HAP-1 (cell line): ENCODE measurements at places on chromosomes 4 and X.
A peak's percentile ranks its signal among the peaks of the same experiment; 100 is the strongest.

DNA sequence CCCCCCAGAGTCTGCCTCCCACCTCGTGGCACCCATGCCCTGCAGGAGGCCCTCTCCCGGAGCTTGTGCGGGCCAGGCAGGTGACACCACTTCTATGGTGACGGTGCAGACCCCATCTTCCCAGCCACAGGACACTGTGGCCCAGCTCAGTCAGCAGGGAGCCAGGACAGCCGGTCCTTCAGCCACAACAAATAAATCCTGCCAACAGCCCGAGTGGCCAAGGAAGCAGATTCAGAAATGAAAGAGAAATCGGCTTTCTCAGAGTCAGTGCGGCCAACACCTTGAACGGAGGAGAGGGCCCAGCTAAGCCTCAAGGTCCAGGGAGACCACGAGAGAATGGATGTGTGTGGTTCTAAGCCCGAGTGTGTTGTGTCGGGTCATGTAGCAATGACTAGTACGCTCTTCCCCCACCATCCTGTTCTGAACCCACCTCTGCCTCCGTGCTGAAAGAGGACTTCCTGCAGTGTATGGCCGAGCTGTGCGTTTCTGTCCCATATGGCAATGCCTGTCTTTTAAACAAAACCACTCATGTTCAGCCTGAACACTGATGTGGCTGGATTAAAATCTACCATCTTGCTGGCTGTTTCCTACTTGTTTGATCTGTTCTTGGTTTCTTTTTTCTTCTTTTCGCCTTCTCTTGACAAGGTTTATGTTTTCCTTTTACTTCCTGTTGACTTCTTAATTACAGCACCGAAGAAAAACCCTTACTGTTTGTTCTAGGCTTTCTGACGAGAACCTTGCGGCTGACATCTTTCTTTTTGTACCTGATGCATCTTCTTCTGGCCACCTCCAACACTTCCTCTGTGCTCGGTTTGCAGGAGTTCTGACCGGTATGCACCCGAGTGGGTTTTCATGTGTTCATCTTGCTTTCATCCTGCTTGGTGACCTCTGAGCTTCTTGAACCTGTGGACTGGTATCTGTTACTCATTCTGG is 53.1 kb downstream of the GAK start:
- DNase-seq: no peak

- no peak for DNase-seq
Measured at GRCh38 chr4:6150046-6150735, 50.2 kb downstream of the JAKMIP1 start.

DNA sequence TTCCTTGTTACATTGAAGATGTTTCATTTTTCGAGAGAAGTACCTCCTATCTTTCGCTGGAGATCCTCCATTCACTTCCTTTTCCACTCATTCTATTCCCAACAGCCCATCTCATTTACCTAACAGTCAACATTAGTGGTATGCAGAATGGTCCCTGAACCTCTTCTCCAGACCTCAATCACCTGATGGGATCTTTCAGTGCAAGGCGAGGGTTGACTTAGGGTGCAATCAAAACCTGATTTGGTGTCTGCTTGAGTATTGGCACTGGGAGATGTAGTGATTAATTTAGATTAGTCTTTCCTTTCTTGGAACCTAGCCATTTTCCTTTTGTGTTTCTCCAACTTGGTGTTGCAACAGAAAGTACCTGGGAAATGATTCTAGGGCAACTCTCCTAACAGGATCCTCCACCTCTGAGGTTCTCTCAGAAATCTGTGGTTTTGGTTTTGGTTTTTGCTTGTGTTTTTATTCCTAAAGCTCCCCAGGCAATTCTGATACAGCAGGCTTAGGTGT is 18.4 kb downstream of the DDX3X start:
- DNase-seq: no peak

DNA sequence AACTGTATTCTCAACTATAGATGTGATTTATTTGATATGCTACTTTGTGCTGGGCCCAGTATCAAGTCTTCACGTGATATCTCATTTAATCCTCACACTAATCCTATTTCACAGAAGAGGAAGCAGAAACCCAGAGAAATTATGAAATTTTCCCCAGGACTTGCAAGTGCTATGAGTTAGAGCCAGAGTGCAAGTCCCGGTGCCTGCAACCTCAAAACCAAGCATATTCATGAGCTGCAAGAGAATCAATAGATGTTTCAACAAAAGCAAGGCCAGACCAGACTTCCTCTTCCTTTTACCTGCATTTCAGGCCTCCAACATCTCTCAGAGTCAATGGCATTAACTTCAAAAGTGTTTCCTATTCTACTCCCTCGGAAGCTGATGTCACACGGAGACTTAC is 92.2 kb upstream of the GATB start:
- DNase-seq: no peak

GRCh38 chr4:5782829-5783476 is 72.0 kb downstream of the EVC start:
- DNase-seq: no peak

DNA sequence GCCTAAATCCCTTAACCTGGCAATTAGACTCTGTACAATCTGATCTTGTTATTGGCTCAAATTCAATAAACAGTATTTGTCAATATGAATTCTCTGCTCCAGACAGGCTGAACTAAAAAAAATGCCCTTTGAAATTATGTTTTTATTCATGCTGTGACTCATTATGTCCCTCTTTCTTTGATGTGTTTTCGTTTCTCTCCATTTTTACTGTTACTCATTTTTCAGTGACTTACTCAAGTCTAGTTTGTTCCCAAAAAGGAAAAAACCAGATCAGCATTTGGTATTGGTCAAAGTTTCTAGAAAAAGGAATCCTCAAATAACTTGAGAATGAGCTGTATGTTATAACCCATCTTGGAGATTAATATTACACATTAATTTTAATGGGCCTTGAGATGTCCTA is 40.4 kb downstream of the UNC5C start:
- DNase-seq: no peak

DNA sequence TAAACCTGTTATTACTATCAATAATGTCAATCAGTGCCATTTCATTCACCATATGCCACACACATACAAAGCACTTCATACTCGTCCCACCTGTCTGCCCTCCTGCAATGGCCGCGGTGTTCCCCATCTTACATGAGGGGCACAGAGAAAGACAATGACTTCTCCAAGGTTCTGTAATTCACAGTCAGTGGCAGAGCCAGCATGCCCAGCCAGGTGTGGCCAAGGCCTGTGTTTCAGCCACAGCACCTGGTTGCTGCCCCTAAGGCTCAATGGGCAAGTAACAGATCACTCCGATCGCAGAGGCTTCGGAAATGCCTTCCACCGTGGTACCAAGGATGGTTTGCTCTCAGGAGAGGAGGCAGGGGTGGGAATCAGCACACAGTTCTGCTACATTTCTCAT is 10.9 kb downstream of the AFAP1 start:
- DNase-seq: no peak

DNA sequence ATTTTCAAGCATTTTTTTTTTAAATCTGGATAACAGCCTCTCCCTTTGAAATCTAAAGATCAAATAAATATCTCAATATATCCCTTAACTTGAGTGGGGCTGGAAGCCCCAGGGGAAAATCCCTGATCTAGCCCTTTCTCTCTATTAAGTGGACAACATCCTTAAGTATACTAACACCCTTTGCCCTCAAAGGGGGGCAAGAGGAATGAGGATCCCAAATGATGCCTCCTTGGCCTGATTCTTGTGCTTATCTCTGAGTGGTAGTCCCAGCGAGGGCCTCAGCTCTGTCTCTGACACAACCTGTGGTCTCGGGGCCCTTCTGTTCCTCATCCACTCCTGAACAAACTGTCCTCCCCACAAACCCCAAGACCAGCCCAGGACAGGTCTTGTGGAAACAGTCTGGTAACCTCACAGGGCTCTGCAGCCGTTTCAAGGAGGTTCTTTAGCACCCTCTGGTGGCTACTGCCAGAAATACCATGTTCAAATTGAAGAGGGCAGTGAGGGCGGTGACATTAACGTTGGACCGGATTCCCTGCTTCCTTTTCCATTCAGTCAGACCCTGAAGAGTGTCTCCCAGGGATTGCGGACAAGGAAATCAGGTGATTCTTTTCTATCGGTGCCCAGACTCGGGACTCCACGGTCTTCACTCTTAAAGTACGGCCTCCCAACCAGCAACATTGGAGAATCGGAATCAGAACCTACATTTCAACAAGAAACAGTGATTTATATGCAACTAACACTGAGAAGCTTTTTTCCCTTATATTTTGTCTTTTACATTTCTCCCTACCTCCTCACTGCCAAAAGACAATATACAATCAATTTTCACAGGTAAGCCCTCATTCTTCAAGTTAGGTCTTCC is 13.0 kb downstream of the CXCL13 start:
- peak; percentile 63 for DNase-seq

DNA sequence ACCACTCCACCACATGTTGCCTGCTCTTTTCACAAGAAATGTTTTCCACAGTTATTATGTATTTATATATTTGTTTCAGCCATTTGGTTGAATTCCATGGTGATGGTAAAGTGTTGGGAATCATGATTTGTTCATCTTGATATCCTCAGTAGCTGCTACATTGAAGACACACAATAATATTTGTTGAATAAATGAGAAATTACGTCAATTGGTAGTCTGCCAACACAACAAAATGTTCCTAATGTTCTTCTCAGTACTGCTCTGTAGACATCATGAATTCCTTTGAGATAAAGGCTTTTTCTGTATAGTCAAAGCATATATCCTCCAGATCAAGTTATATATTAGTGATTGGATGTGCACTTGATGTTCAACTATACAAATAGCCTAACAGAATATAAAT is 29.5 kb downstream of the CXXC4 start:
- DNase-seq: no peak

DNA sequence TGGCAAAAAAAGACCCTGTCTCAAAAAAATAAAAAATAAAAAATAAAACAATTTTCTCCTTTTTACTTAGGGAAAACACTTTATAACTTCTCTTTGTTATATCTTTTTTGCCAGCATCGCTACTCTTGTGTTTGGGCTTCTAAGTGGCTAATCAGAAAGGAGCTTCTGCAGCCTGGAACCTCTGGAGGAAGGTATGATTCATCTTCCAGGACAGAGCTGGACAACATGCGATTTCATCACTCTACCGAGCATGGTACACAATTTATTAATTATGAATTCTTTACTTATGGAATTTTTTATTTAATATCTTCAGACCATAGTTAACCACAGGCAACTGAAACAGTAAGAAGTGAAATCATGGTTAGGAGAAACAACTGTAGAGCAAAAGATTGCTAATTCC is 1254.3 kb upstream of the AGA start:
- no peak for DNase-seq

GRCh38 chr4:86306816-86307215 is 53.0 kb downstream of the MAPK10 start:
- DNase-seq: no peak

- DNase-seq: no peak
Measured at GRCh38 chr4:149280806-149281205, 534.8 kb downstream of the IQCM start.

DNA sequence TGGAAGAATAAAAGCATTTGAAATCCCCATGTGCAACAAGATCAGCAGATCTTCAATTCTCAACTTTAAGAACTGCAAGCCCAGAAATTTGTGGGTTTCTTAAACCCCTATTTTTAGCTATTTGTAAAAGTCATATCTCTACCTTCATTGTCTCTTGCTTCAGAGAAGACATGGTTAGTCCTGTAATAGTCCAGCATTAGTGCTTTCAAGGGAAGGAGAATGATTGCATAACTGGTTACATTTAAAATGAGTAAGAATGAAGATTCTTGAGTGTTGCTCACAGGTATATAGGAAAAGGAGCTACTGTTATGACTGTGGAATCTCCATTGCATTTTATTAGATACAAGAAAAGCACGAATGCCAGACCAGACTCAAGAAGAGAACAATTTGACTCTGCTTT is 84.0 kb downstream of the CCSER1 start:
- DNase-seq: no peak

- DNase-seq: no peak
Measured at GRCh38 chrX:101347859-101348451, 587 bp downstream of the TIMM8A start.

DNA sequence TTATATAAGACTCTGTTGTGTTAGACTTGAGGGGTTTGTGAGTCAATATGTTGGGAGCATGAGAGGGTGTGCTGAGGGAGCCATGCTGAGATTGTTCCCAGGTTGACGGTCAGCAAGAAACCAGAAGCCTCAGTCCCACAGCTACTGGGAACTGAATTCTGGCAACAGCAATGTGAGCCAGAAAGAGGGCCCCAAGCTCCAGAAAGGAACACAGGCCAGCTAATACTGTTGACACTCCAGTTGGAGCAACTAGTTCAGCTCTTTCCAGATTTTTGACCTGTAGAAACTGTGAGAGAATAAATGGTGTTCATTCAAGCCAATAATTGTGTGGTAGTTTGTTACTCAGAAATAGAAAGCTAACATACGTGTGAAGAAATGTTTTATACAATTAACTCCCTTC is 17.1 kb downstream of the ADH1A start:
- DNase-seq: no peak

- no peak for DNase-seq
Measured at GRCh38 chr4:134018846-134019245, 182.7 kb downstream of the PABPC4L start.

- no peak for DNase-seq
Measured at GRCh38 chr4:117010671-117011070, 74.7 kb downstream of the TRAM1L1 start.

DNA sequence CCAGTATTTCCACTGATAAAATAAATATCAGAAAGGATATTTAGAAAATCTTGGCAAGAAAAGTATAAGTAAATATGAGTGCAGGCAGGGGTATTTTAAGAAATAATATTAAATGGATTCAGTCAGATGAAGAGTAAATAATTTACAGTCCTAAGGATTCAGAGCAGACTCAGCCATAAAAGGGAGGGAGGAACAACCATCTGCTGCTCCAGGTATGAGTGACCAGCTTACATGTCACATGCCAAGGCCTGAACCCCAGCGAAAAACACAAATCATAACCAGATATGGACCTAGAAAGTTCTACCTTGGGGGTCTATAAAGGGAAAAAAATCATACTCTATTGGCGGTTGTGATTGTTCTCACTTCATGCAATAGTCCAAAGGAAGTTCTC is 166.8 kb downstream of the COL4A6 start:
- no peak for DNase-seq

GRCh38 chr4:114272226-114272625 is 292.8 kb upstream of the ARSJ start:
- no peak for DNase-seq
